ENCODE measurements at places on chromosomes 6 and 20.

DNA sequence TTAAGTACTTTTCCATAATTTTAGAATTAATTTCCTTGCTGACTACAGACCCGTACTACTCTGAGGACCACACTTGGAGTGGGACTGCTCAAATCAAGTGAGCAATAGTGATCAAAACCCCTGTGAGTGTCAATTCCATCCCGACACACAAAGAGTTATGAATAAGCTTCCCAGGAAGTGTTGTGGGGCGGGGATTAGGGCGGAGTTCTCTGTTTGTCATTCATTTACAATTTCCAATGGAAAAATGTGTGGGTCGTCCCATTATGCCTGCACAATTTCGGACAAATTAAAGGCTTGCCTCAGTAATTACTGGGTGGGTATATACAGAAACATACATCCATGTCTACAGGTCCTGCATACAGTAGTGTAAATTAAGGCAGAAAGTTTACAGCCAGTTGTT, 84.2 kb downstream of the ISM1 start:
- DNase-seq: no peak

GRCh38 chr6:39197521-39197920, 31.8 kb downstream of the KCNK5 start:
- no peak for DNase-seq

DNA sequence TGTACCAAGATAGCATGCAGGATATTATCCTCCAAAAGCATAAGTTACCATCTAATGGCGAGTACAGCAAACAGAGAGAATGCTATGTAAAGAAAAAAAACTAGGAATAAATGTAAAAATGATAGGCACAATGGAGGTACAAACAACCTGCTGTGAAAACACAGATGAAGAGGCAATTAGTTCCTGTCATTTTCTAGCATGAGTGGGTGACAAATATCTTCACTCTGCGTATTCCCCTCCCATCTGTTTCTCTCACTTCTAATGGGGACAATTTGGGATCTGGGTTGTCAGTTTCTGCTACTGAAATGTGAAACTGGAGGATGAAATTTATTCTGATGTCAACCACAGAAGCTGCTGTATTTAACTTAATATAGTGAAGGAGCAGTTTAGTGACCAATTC, 11.7 kb upstream of the PTPRK start:
- DNase-seq: no peak

- no peak for DNase-seq
Observed at GRCh38 chr20:40442181-40442963, 246.7 kb downstream of the MAFB start.

DNA sequence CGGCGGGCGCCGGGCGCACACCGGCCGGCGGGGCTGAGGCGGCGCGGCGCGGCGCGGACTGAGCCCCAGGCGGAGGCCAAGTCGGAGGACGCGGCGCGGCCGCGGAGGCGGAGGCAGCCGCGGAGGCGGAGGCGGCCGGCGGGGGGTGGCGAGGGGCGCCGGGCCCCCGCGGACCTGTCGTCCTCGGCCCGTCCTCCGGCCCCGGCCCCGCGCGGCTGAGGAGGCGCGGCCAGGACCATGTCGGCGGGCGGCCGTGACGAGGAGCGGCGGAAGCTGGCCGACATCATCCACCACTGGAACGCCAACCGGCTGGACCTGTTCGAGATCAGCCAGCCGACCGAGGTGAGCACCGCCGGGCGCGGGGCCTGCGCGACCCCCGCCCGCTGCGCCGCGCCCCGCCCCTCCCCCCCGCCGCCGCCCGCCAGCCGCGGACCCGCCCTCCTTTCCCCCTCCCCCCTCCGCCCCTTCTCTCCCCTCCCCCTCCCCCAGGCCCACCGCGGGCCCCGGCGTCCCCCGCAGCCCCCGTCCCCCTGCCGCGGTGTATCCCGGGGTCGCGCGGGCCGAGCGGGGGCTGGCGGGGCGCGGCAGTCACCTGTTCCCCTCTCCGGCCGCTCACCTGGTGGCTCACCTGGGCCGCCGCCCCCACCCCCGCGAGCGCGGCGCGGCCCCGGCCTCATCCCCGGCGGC, at the start of gene AFDN:
Gene AFDN (plus strand): TSS at position 16 of the 687 bp plus-strand sequence. CDS start 222 bp downstream, at position 238.
- no peak for DNase-seq

DNA sequence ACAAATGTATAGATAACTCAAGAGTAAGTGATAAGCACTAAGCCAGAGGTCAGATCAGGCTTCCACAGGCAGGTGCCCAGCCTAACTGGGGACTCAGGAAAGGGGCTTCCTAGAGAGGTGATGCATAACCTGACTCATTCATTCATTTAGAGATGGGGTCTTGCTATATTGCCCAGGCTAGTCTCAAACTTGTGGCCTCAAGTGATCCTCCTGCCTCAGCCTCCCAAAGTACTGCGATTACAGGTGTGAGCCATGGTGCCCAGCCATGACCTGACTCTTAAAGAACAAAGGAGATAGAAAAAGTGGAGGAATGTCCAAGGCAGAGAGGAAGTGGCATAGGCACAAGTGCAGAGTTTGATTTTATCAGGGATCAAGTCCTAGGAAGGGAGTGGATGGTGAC, 41.9 kb downstream of the GJA10 start:
- DNase-seq: no peak

DNA sequence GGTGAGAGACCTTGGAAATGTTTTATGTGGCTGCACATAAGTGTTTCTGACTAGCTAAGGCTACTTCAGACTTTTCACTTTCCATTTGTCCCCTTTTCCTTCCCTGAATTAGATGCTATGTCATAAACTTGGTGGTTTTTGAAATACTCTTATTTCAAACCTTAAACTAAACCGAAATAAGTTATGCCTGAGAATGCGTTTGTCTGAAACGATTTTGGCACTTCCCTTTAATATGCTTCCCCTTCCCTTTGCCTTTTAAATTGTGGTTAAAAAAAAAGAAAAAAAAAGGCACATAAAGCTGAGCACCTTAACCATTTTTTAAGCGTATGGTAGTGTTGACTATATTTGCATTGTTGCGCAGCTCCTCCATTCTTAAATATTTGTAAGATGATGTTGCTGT, 14.3 kb downstream of the ZNF451 start:
- no peak for DNase-seq

- DNase-seq: no peak
Observed at GRCh38 chr20:37380864-37381579, 35.1 kb downstream of the SRC start.

Measured in stimulated activated CD4-positive, alpha-beta T cell treated with anti-CD3 and anti-CD28 coated beads, Interleukin-4, amount 100 ng/mL, for 48 hours (primary cell).